H1 (cell line): ENCODE measurements at places on chromosomes 11 and 22.

DNA sequence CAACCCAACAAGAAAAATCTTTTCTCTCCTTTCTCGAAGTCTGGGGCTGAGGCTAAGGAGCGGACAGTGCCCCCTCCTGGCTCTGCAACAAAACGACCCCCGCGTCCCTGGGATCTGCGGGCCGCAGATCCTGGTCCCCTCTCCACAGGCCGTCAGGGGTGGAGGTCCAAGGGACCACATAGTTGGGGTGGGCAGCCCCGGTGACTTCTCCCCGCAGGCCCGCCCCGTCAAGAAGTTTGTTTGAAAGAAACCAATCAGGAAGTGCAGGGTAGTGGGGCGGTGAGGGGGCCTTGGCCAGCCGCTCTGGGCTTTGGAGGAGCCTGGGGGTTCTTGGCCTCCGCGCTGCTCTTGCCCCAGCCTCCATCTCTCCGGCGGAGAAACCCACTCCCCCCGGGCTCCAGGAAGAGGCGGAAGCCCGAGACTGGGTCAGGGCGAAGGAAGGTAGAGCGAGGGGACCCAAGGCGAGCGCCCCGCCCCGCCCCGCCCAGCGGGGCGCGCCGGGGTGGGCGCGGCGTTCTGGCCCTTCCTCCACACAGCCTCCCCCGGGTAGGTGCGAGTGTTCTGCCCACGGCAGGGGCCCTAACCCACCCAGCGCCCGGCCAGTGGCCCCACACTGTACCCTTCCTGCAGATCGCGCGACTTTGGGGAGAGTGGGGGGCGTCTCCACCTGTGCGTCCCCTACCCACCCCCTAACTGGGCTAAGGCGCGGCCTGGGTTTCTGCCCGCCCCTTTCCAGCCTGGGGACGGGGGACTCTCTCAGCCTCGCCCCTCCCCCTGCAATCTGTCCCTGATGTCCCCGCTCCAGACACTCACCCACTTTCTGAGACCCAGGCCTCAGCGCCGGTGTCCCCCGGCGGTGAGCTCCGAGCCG, 1.3 kb downstream of the TP53I11 start:
- no peak for DNase-seq

- DNase-seq: no peak
Observed at GRCh38 chr11:79546351-79546750, 105.5 kb upstream of the TENM4 start.

- DNase-seq: no peak
Observed at GRCh38 chr11:73137262-73137943, 4.7 kb downstream of the FCHSD2 start.

- DNase-seq: no peak
Observed at GRCh38 chr22:43206509-43207161, 19.7 kb upstream of the TTLL12 start.

- no peak for DNase-seq
Observed at GRCh38 chr11:12900496-12900895, 108.6 kb upstream of the RASSF10 start.

GRCh38 chr22:42651134-42651533, 1.9 kb upstream of the CYB5R3 start:
- DNase-seq: no peak
